NCI-H2081 (cell line): ENCODE measurements at places on chromosomes 6 and 20.

- DNase-seq: peak; percentile 46
Measured at GRCh38 chr6:34393191-34393965, 909 bp upstream of the NUDT3 start.

DNA sequence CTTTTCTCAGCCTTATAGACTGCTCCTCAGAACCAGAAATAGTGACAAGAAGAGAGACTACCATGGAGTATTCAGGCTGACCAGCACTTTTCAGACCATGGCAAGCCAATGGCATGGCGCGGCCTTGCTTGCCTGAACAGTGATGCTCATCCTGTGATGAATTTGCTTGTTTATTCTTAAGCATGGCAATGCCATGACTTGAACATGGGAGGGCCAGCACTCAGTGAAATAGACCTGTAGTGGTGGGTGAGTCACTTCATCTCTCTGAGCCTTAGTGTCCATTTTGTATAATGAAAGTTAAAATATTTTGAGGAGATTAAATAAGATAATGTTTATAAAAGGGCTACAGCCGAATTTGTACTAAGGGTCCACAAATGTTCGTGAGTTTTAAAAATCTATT lies 79.1 kb downstream of the LRRC1 start:
- DNase-seq: no peak

GRCh38 chr6:138278326-138278725 lies 60.0 kb upstream of the PBOV1 start:
- no peak for DNase-seq

- DNase-seq: no peak
Measured at GRCh38 chr6:84707171-84707570, 57.2 kb downstream of the TBX18 start.

- DNase-seq: no peak
Measured at GRCh38 chr6:165634101-165634880, 28.8 kb downstream of the PDE10A start.

- DNase-seq: no peak
Measured at GRCh38 chr6:139429580-139430145, 55.2 kb upstream of the CITED2 start.

DNA sequence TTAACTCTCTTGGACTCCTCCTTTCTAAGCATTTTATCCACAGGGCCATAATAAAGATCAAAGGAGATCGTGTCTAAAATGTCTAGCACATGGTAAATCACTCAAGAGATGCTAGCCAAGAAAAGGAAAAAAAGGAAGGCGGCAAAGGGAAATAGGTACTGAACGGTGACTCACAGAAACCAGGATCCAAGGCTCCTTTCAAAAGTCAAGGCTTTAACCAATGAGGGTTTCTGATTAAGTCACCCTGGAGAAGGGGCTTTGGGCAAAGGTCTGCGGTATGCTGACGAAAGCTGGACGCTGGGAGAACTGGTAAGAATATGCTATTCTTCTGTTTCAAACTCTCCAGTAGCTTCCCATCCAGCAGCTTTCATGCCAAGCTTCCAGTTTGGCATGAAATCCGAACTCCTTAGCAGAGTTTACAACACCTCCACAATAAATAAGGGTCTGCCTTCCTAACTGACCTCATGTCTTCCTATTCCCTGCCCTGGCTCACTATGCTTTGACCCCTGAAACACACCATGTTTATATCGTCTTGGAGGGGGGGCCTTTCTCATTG lies 1.0 kb downstream of the TOMM34 start:
- DNase-seq: no peak

DNA sequence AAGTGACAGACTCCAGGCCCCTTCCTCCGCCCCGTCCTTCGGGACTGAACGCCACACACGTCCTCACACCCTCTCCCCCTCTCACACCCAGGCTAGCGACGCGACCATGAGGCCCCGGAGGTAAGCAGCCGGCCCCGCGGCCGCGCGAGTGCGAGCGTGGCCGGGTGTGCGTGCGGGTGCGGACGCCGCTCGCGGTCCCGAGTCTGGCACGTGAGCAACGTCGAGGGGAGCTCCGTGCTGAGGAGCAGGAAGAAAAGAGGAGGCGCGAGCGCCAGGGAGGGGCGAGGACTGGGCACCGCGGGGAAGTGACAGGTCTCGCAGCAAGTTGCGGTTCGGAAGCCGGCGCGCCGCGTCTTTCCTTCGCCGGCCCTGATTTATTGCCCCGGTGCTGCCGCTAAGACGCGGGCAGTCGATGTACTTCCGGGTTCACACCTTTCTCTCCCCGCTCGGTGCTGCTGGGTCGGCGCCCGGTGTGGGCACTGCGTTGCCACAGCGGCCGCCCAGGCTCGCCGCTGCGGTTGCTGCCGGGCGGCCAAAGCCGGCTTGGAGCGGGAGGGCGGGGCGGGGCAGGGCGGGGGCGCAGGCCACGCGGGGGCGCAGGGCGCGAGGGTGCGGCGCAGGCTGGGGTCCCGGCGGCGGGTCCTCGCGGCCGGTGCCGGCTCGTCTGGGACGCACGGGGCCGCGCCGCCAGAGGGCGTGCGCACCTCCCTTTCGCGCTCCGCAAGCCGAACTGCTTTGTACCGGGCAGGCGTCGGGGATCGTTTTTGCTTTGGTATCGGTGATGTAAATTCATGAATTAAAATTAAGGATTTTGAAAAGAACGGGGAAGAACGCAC lies 15.8 kb upstream of the LIN28B start:
- peak; percentile 47 for DNase-seq

DNA sequence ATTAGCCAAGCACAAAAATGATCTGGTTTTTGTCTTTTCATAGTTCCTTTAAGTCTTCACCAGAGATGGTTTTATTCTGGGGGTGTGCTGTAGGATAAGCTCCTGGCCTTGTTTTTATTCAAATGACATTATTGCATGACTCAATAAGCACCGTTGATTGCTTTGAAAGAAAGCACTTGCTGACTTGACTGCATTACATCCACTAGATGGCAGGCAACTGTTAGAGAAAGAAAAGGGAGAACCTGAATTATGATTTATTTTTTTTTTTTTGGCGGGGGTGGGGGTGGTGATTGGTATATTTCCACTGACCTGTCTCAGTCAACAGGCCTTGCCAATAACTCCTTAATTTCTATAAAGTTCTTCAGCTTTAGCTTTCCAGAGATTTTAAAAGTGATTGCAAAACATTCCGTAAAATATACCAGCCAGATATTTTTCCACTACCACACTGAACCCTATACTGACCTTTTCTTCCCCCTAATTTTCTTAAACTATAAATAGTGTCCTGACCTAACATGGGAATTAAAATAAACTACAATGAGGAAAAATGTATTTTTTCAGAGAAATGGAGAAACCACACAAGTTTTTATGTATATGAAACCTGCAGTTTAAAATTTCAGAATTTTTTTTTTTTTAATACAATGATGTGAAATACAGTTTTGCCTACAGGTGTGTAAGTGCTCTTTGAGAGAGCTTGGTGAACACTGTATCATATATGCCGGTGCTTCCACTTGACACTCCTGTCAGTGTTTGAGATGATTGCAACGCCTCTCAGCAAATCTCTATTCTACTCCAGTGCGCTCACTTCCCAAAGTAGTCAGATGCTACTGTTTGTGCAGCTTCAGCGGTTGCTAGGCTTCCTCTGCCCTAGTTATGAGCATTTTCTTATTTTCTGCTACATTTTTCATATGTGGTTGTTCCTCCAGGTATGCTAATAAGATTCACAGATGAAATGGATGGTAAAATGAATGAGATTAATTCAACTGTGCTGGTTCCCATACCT lies 274.3 kb downstream of the CD109 start:
- DNase-seq: peak; percentile 11

DNA sequence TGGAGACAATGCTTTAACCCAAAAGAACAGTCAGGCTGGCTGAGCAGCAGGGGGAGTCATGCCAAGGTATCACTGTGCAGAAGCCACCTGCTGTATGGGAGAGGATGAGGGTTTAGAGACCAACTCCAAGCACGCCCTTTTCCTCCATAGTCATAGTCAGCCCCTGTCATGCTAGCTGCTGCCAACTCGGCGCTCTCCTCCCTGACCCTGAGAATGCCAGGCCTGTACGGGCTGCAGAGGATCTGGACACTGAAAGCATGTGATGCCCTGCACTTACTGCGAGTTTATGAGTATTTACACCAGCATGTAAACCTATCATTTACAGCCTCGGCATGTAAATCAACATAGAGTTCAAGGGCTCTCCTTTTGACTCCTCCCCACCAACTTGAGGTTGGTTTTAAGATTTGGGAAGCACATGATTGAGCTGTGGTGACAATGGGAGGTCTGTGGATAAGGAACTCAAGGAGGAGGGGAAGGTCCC lies 11.7 kb upstream of the SCUBE3 start:
- no peak for DNase-seq

GRCh38 chr6:84350397-84350796 lies 123.0 kb upstream of the CEP162 start:
- no peak for DNase-seq

DNA sequence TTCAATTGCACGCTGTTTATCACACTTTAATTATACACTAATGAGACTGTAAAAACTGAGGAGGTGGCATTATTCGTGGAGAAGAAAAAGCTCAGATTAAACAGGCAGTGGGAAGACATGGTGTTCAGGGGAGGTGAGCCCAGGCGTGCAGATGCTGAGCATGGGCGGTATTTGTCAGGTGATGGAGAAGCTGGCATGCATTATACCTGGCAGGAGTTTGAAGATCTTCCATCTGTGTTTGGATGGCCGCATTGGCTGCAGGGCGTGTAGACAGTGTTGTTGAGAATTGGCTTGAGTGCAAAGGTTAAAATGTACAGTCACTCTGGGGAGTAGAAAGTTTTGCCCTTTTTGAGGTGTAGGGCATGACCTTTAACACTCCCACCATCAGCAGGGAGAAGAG lies 213.8 kb downstream of the ERMARD start:
- no peak for DNase-seq

DNA sequence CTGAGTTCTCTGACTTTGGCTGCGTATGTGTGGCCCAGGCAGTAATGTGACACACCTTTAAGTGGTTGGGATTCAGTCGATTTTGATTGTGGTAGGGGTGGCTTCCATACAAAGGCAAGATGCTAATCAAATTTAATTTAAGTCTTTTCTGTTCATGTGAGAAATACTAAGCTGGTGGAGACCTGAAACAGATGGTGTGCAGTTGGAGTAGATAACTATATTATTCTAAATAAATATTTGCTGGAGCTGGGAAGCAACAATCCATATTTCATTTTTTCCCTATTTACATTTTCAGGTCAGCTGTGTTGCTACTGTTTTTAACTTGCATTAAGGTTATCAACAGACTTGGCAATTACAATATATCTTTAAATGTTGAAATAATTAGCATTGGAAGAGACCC lies 67.4 kb upstream of the C20orf144 start:
- no peak for DNase-seq

GRCh38 chr6:39634646-39635341 lies 90.4 kb downstream of the KIF6 start:
- no peak for DNase-seq

DNA sequence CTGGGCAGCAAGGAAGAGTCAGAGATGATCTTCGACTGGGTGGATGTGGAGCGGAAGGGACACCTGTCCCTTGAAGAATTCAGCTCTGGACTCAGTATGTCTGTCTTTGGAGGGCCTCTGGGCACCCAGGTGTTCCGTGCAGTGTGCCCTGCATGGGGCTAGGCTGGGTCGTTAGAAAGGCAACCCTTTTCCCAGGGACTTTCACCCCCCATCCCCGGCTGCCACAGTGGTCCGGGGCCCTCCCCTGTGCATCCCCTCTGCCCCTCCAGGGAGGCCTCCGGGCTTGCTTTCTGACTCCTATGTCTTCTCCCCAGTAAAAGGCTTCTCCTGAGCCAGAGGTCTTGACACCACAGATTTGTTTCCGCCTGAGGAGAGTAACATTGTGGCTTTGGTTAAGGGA lies 16.2 kb downstream of the RAB44 start:
- no peak for DNase-seq

DNA sequence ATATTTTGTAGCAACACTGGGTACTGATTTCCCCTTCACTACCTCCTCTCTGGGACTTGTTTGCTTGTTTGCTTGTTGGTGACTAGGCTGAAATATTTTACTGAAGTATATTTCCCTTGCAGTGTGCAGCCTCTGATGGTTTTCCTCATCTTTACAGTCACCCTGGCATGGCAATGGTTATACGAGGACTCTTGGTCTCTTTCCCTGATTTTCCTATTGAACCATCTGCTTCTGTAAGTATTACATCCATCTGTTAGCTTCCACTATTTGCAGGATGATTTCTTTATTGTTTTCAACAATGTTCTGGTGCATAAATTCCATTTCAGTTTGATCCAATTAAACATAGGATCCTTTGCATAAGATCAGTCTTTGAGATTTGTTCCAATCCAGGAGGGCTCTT lies 465.1 kb downstream of the MEI4 start:
- DNase-seq: no peak

DNA sequence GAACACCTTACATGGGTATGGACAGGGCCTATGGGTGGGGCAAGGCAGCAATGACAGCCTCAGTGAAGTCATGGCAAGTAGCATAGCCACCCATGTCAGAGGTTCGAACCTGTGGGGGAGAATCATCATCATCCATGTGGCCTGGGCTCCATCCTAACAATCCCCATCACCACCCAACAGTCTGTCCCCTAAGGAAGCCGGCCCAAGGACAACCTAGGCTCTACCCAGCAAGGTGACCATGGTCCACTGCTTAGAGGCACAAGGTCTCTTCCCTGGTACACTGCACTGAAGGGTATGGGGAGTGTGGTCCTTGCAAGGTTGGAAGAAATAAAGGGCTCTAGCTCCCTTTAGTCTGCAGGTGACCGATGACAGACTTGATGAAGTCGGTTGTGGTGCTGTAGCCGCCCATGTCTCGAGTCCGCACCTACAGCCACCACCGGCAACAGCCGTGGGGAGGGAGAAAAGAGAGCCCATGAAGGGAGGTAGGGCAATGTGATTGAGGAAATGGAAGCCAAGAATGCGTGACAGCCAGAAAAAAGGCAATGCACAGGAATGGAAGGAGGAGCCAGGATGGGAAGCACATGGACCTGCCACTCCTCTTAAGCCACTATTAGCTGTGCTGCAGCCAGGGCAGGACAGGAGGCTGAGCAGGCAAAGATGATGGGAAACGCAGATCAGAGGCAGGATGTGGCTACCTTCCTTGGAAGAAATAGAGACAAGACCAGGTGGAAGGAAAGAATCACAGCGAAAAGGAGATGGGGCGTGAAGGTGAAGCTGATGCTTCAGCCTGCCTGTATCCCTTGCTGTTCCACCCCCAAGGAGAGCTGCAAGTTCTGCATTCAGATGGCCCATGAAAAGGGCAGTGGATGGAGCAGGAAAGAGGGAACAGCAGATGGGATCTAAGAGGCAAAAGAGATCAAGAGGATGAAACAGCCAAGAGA lies 5.3 kb downstream of the IDH3B start:
- no peak for DNase-seq

GRCh38 chr20:50115041-50115512 lies 2.1 kb upstream of the UBE2V1 start:
- no peak for DNase-seq

DNA sequence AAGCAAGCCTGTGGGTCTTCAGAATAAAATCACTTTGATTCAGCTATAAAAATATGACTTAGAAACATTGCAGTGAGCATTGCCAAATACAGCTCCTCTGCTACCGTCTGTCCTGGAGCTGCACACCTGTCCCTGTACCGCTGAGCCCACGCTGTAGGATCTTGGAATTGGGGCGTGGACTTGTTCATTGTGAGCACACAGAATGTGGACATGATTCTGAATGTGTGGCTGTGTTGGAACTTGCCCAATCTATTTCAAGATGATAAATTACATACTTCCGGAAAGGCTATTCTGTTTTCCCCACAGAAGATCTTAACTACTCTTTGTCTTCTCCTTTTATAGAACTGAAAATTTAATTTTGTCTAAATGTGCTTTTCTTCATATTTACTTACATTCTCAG lies 107.3 kb downstream of the UST start:
- DNase-seq: no peak
